Activated T-cell treated with anti-CD3 and anti-CD28 coated beads for 4 hours (primary cell): ENCODE measurements at places on chromosomes 4 and X.

GRCh38 chr4:4260185-4260751 is 12.2 kb upstream of the TMEM128 start:
- DNase-seq: no peak

DNA sequence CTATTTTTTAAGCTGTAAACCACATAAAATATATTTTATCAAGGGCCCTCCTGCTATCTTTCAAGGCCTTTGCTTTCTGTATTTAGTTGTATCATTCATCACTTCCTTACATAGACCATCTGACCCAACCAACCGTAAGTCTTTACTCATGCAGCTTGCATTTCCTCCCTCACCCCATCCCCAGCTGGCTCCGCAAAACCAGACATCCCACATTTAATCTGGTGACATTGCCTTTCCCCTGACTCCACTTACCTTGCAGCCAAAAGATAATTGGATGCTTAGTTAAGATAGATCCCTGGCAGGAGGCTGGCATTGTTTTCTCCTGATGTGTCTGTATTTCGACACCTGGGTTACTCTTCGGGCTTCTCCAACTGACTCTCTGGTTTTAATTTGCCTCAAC is 183.7 kb upstream of the LDB2 start:
- no peak for DNase-seq

- no peak for DNase-seq
Measured at GRCh38 chr4:181682367-181683047, 560.7 kb upstream of the TENM3 start.

DNA sequence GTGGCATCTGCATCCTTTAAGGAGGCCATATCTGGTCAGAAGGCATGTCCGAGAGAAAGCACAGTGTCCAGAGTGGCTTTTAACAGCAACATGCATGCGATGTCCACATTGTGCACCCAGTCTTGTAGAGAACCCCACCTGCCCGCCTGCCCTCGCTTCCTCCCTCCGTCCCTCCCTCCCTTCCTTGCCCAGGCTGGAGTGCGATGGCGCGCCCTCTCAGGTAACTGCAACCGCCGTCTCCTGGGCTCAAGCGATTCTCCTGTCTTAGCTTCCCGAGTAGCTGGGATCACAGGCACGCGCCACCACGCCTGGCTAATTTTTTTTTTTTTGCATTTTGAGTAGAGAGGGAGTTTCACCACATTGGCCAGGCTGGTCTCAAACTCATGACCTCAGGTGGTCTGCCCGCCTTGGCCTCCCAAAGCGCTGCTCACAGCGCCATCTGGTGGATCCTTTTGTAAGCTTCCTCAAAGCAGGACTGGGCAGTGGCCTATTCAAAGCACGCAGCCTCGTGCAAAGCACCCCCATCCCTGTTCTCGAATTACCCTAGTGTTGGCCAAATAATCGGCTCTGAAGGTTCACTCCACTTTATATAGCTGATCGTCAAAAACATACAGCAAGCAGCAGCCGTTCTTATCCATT is 15.0 kb downstream of the BRCC3 start:
- peak; percentile 14 for DNase-seq

DNA sequence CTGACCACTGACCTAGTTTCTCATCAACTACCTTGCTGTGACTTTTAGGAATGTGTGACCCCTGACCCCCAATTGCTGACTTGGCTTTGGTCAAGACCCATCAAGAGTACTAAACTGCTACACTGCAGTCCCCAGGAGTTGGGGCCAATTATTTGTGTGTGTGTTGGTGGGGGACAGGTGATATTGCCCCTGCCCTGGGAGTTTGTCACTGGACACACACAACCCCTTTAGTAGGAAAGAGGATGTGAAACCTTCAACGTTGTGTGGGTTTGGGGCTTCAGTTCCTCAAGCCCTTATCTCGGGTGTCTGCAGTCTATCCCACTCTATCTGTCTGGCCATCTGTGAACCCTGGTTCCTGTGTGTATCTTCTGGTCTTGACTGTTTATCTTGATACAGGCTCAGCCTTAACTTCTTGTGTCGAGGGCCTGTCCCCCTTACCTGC is 6.5 kb downstream of the SASH3 start:
- DNase-seq: no peak

- DNase-seq: no peak
Measured at GRCh38 chr4:24674279-24674678, 89.9 kb upstream of the DHX15 start.

GRCh38 chr4:42965326-42965725 is 72.8 kb downstream of the GRXCR1 start:
- no peak for DNase-seq

- no peak for DNase-seq
Measured at GRCh38 chr4:148998719-148999118, 556.5 kb upstream of the NR3C2 start.

GRCh38 chr4:154416190-154416547 is 75.4 kb downstream of the DCHS2 start:
- no peak for DNase-seq

- DNase-seq: no peak
Measured at GRCh38 chr4:183828125-183828524, 77.0 kb upstream of the STOX2 start.

DNA sequence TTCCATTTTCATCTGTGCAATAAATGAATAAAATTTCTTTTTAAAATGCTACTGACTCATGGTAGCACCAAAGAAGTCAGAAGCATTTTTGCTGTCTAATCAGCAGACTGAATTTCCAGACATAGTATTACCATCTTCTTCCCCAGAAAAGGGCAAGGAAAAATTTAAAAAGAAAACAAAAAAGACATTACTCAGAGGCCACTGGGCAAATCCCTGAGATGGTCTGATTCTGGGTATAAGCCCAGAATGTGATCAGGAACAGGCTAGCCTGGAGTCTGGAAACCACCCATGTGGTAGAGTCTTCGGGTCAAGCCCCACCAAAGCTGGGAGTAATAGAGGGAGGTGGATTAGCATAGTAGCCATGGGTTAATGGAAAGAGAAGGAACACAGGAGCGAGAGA is 342.8 kb downstream of the FBXW7 start:
- no peak for DNase-seq

DNA sequence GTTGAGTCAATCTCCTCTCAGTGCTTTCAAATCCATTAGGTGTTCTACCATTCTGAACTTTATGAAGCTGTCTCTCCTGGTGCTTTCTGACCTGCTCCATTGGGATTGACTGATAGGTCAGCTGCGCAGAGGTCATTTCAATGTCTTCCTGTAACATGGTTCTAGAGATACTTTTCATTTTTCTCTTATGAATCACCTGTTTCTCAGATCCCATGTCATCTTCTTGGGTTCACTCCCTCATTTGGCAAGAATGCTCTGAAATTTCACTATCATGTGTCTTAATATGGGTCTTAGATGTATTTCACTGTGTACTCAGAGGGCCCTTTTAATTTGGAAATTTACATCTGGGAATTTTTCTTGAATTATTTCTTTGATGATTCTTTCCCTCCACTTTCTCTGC is 13.8 kb upstream of the PGM2 start:
- no peak for DNase-seq

GRCh38 chrX:74523870-74524735 is 90.3 kb downstream of the RLIM start:
- no peak for DNase-seq

DNA sequence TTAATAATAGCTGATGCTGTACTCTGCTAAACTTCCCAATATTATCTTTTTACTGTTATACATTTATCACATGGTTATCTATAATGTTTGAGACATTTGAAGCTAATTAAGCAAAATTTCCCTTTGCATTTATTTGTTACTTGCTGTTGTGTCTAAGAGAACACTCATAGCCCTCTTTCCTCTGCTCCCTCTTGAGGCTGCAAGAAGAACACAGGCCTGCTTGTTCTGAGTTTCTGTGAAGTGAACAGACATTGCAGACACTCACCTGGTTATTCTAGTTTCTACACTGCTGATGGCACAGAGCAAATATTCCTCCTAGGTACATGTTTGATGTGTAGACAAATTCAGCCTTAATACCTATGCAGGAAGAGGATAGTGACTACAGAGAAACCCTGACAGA is 367.8 kb downstream of the GASK1B start:
- no peak for DNase-seq

GRCh38 chrX:119062750-119063374 is 9.9 kb upstream of the CT47C1 start:
- DNase-seq: no peak

DNA sequence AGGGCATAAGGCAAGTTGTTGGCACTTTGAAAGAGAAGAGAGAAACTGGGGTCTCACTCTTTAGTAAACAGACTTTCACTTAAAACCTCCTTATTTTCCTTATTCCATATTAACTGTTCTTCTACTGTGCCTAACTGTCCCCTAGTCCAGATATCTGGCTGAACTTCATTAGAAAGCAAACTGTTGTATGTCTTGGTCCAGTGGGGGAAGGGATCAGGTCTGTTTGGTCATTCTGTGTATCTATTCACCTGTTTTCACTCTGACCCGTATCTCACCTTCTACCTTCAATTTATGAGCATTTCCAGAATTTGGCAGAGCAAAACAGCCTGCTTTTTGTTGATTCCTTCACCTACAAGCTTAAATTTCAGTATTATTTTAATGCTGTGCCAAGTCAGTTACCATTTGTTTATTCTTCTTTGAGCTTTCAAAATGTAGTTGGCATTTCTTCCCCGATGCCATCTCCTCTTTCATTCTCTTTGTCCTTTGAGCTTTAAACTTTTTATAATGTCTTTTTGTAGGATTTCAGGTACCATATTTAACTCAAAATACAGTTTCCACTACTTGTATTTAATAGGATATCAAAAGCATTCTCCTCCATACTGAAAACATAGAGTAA is 188.6 kb upstream of the PPARGC1A start:
- no peak for DNase-seq
